ENCODE measurements at places on chromosomes 11 and 22.

DNA sequence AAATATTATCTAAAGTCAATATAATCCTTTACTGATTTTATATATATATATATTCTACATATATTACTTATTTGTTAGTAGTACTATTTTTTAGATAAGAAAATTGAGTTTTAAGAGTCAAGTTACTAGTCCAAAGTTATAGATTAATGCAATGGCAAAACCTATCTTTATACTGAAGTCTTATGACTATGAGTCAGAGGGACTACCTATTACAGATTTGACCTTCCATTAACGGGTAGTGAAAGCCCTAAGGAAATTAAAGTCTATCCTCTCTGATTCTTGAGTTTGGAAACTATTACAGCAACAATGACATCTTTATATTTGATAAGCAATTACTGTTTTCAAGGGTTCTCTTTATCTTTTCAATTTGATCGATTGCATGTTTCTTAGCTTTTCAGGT is 315.8 kb downstream of the CASP12 start:
- DNase-seq = no peak

GRCh38 chr11:134040386-134041302 is 28.2 kb upstream of the JAM3 start:
- no peak for DNase-seq

DNA sequence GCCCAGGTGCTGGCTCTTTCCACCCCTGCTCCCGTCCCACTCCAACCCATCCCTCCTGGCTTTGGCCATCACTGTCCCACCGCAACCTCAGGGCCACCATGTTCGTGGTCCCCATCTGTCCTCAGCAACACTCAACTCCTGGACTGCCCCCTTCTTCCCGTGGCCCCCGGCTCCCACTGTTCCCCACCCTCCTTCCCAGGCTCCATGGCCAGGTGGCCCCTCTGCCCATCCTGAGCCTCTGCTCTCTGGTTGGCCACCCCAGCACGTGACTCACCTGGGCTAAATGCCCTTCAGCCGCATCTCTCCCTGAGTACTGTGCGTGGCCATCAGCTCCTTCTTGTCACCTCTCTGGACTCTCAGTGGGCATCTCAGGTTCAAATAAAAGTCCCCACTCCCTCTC is 41.6 kb upstream of the PHF21B start:
- no peak for DNase-seq

GRCh38 chr11:67490727-67491065 is 7.9 kb downstream of the AIP start:
- DNase-seq = no peak

DNA sequence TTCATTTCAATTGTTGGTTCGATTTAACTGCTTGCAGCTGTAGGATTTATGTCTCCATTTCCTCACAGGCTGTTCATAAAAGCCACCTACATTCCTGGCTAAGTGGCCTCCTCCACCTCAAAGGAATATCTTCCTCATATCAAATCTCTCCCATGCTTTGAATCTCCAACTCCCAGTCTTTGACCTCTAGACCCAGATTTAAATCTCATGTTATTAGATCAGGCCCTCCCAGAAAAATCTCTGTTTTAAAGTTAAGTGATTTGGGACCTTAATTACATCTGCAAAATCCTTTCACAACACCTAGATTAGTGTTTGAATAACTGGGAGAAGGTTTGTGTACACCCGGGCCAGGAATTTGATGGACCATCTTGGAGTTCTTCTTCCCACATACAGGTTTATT is 33.9 kb upstream of the POLA2 start:
- DNase-seq = no peak

DNA sequence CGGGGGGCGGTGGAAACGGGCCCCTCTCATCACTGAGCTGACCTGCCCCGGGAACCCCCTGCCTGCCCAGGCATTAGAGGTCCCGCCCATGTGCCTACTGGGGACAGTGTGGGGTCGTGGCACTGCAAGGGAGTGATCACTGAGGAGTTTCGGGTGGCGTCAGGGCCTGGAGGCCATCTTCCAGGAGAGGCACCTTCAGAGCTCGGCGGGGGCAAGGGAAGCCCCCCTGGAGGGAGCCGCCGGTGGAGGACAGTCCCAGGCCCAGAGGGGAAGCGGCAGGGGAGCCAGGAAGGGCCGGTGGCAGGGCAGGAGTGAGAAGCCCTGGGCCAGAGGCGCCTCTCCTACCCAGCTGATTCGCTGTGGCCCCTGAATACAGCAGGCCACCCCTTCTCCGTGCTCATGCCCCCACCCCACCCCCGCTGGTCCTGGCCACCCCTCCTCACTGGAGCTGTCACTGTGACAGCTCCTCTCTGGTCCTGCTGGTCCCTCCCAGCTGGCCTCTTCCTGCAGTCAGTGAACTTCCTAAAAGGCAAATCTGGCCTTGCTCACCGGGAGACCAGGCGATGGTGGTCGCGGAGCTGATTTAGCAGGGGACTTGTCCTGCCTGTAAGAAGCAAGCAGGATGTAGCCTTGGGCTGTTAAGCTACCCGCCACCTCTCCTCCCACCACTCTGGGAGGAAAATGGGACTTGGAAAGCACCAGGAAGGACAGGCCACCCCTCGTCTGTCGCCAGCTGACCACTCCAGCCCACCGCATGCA is 2.0 kb upstream of the MAPK11 start:
- no peak for DNase-seq

GRCh38 chr11:93796441-93797231 is 12.6 kb downstream of the MED17 start:
- no peak for DNase-seq

GRCh38 chr11:72232260-72233055 is 7.9 kb downstream of the INPPL1 start:
- DNase-seq = peak; percentile 3

- DNase-seq = no peak
Observed at GRCh38 chr22:47367993-47368945, 605.8 kb downstream of the TBC1D22A start.

- no peak for DNase-seq
Observed at GRCh38 chr11:91158891-91159537, 936.2 kb upstream of the CHORDC1 start.

DNA sequence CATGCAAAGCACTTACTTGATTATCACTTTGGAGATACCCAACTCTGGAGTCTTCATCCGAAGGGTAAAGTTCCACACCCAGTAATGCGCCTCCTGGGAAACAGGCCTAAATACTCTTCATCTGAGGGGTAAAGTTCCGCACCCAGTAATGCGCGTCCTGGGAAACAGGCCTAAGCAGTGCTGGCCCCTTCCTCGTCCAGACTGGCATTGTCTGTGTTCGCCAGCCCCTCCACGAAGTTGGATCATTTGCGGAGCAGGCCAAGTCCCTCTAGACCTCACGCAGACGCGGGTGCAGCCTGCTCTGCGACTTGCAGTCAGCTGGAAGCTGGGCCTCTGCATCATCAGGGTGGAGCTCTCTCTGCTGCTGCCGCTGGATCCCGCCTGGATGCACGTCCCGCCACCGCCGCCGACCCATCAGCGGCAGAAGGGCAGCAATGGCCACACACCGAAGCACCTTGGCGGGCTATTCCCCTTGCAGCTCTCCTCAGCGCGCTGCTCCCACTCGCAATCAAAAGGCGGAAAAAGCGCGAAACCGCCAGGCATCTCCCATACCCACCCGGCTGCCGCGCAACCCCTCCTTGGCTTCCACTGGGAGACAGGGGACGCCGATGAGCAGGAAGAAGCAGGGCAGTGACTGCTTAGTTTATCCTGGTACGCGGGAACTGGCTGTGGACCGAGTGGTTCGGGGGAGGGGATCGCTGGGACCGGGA is 34.1 kb upstream of the GLYATL1 start:
- DNase-seq = no peak

GRCh38 chr11:60984149-60984548 is 12.7 kb downstream of the CD6 start:
- no peak for DNase-seq

- no peak for DNase-seq
Observed at GRCh38 chr11:79369055-79369454, 71.8 kb downstream of the TENM4 start.

- no peak for DNase-seq
Observed at GRCh38 chr22:21807544-21808529, 59.6 kb downstream of the MAPK1 start.

GRCh38 chr11:63698976-63699733 is 17.9 kb downstream of the RTN3 start:
- DNase-seq = no peak

DNA sequence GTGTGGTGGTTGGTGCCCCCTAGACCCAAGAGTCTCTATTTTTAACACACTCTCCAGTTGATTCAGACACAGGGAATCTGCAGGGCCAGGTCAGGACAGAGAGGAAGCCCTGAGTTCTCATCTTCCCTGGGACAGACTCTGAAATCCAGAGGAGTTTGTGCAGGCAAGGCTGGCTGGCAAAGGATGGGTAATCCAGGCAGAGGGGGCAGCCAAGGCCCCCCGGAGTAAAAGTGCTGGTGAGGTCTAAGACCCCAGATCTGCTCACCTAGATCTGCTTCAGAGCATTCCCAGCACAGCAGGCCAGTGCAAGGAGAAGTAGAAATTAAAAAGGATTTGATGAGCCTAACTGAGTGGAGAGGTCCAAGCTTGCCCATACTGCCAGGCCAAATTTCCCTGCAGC is 40.6 kb upstream of the MN1 start:
- no peak for DNase-seq

DNA sequence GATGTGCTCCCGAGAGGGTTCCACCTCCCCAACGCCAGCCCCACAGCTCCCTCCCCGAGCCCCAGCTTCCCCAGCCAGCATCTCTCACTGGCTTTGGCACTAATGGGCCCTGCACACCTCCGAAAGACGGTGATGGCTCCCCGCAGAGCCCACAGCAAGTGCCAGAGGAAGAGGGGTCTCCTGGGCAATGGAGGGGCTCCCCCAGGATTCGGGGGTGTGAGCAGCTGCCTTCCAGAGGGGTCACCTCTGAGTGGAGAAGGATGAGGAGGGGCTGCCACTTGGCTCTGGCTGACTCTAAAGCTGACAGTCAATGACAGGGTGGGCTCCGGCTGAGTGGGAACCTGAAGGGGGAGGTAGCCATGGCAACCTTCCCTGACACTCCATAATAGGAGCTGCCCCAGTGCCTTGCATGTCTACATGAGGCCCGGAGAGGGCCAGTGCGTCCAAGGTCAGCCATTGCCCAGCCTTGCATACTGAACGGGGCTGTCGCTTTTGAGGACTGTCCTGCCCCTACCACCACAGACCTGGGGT is 98.6 kb upstream of the SYT13 start:
- no peak for DNase-seq

DNA sequence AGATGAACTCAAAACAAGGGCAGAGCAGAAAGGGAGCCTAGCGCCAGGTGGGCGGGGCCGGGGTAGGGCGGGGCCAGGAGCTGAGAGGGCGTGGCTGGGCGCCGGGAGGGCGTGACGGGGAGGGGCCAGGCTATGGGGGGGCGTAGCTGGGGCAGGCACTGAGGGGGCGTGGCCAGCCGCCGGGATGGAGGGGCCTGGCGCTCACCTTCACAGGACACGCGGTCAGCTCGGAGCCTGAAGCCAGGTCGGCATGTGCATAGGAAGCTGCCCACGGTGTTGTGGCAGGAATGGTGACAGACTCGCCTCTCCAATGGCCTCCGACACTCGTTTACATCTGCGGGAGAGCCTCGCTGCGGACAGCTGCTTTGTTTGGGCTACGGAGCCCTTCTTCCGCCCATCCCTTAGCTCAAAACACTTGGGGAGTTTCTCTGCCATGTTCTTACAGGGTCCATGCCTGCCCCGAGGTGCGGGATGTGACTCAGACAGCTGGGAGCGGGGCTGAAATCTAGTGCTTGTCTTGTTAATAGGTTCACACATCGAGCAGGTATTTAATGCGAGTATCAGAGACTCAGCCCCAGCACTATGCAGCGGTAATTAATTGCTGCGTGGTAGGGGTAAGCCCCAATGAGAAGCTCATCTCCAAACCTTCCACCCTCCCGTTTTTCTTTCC is 13.4 kb downstream of the VWCE start:
- DNase-seq = no peak

DNA sequence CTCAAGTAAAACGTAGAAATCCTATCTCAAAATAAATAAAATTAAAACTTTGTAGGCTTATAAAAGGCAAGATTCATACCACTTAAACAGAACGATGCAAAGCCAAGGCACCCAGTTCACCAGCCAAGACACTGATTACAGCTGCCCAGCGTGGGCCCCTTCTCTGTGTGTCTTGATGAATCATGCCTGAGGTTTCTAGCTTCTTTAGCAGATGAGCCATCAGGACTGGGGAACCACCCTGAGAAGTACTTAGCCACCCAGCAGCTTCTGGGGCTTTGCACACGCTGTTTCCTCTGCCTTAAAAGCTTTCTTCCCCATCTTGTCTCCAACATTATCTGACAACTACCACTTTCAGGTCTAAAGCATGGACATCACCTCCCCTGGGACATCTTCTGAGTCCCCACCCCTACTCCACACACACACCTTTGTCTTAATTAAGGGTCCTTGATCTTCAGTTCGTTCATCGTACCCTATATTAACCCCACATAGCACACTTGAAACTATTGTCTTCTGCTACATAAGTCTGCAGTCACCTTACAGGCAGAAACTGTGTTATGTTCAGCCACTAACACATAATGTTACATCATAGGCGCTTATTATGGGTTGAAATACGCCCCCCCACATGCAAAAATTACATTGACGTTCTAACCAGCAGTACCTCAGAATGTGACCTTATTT is 8.7 kb upstream of the LAYN start:
- peak; percentile 61 for DNase-seq

- no peak for DNase-seq
Observed at GRCh38 chr11:124976531-124976930, 22.5 kb downstream of the CCDC15 start.

DNA sequence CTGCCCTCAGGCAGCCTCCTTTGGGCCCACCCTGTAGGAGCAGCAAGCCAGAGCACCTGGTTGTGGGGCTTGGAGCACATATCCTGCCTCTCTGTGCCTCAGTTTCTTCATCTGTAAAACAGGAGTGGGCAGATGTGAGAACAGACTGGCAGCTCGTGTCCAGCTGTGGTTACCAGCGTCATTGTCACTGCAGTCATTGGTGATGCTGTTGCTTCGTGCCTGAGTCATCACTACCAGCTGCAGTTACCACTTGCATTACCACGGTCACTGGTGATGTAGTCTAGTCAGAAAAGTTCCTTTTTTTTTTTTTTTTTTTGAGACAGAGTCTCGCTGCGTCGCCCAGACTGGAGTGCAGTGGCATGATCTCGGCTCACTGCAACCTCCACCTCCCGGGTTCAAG is 20.4 kb downstream of the RSPH14 start:
- no peak for DNase-seq

GRCh38 chr11:11068113-11068512 is 210.3 kb upstream of the ZBED5 start:
- DNase-seq = no peak

GRCh38 chr22:23289851-23290724 is 109.8 kb downstream of the BCR start:
- DNase-seq = peak; percentile 76

DNA sequence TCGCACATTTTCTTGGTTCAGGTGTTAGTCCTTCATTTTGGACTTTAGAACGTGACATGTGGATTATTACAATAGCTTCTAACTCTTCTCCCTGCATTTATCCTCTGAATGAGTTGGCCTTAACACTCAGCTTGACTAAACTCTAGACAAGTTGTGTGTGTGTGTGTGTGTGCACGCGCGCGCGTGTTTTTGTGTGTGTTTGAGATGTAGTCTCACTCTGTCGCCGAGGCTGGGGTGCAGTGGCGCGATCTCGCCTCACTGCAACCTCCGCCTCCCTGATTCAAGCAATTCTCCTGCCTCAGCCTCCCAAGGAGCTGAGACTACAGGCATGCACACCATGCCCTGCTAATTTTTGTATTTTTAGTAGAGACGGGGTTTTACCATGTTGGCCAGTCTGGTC is 24.3 kb upstream of the KCNA4 start:
- DNase-seq = no peak

GRCh38 chr11:46719048-46719542 is at the start of gene F2:
Gene F2, plus strand, starts transcription at chr11:46719213. Its CDS starts 23 bp downstream, at chr11:46719236.
- no peak for DNase-seq
